LoVo (cell line): ENCODE measurements at places on chromosomes 12 and 14.

DNA sequence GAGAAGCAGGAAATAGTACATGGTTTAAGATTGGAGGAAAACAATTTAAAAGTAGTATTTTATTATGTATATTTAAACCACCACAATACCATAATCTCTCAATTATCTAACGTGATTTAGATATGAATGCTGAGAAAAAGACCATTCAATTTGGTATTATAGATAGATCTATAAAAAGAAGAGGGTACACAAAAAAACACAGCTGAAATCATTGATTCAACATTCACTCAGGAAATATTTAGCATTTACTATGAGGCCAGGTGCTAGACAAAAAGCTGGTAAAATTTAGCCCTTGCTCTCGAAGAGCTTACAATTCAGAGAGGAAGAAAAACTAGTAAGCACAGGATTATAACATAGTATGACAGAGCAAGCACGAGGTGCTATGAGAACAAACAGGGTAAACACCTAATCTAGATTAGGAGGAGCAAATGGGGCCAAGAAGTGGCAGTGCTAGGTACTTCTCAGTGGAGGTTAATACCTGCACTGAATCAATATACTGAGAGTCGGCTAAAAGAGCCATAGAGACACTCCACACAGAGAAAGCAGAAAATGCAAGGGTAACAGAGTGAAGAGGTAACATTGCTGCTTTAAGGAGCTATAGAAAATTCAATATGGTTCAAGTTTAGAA, 27.6 kb downstream of the TRIP11 start:
- DNase-seq: no peak

GRCh38 chr12:101491329-101491728, 16.2 kb downstream of the SPIC start:
- DNase-seq: no peak

DNA sequence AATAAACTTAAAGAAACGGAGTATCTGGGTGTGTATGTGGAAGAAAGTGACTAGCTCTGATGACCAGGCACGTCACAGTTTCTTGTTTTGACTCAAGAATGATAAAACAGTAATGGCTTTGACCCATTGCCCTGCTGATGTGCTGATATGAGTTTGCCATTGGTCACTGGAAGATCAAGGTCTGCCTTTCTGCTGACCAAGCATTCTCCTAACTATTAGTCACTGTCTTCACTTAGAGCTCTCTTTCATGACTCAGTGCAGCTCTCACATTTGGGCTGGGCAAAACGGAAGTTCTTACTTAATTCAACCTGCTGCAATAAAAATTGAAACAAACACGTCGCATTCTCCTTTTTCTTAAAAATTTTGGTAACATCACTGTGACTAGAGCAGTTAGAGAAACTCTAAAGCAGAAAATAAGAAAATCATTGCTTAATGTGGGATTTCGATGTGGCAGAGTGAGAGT, 366.7 kb downstream of the BTG1 start:
- peak; percentile 98 for DNase-seq

GRCh38 chr14:25908277-25909044, 689.4 kb downstream of the NOVA1 start:
- no peak for DNase-seq

DNA sequence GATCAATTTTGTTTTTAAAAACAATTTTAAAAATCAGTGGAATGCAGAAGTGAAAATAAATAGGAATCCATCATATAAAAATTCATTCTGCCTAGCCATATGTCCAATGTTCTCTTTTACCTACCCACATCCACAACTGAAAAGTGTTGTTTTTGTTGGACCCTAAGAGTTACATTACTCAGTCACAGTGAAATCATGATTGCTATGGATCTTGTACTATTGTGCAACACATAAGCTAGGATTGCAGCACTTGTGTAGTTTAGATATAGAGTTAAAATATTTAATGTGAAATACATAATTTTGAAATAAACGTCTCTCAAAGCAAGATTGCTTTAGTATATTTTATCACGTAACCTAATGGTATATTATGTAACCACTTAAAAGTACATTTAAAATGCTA, 213.3 kb upstream of the CLEC14A start:
- no peak for DNase-seq

GRCh38 chr12:46386877-46387629, 14.5 kb upstream of the SLC38A2 start:
- DNase-seq: no peak

GRCh38 chr14:47012533-47013280, 361.1 kb upstream of the RPL10L start:
- DNase-seq: no peak

DNA sequence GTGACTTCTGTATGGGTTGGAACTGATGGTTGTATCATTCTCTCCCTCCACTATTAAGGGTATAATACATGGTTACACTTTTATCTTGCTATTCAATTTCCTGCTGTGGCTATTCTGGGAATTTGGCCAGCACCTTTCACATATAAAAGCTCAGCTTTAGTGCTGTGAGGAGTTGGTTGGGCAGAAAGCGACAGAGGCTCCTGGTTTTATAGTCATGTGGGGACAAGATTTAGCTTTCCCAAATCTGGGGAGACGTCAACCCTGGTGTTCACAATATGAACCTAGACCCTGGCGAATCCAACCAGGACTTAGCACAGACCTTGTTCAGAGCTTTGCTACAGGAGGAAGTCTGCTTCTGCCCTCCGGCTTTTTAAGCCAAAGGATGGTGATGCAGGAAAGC, 36.5 kb downstream of the FOS start:
- no peak for DNase-seq

GRCh38 chr14:27739657-27740156, 1026.9 kb upstream of the FOXG1 start:
- no peak for DNase-seq
